ENCODE measurements at places on chromosomes 11 and 22.
A peak's percentile ranks its signal among the peaks of the same experiment; 100 is the strongest.

- DNase-seq, result no peak
These were observed 32.1 kb upstream of the PAK1 start for GRCh38 chr11:77505956-77506355.

DNA sequence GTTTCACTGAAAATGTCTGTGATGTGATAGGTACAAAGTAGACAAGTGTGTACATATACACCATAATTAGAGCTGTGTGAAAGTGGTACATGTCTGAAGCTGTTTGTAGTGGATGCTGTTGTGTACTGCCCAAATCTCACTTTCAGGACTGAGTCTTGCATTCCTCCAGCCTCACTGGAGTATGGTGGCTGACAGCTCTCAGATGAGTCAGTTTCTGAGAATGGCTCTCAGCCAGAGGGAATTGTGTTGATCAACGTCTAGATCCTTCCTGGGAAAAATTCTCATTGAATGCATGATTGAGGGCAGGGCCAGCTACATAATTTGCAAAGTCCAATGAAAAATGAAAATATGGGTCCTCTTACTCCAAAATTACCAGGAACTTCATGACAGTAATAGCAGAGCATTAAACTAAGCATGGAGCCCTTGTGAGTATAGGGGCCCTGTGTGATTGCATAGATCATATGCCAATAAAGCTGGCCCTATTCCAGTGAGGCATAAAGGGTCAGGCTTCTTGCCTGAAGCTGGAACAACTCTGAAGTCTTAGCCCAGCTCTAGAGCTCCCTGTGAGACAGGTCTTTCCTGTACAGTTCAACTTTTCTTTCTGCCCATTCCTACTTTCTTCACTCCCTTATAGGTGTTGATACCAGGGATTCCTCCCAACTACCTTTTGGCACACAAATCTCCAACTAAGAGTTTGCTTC lies 10.8 kb upstream of the CYP2R1 start:
- DNase-seq, result no peak

DNA sequence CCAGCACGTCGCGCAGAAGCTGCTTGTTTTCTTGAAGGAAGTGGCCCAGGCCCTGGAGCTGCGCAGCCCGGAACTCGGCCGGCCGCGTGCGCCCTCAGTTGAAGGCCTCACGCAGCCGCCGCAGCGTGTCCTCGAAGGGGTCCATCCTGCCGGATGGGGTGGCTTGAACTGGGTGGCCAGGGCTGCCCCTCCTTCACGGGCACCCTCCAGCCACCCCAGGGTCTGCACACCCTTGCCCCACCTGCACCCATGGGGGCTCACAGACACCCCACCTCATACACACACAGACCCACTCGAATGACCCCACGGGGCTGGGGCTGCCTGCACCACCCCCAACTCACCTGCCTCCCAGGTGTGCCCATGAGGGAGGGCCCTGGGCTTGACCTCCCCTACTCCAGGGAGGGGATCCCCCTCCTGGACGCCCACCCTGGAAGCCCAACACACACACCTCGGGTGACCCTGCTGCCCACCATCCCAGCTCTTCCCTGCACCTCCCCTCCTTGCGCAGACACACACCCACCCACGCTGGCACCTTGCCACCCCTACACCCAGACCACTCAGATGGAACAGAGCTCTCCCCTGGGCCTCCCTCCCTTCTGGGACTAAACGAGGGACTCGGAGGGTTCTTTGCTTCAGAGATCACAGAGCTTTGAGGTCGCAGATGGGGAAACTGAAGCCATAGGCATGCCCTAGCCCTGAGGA lies 6.8 kb downstream of the ALDH3B2 start:
- DNase-seq, result no peak

- peak; percentile 65 for DNase-seq
These were observed 4.4 kb downstream of the INS start for GRCh38 chr11:2156416-2157182.

DNA sequence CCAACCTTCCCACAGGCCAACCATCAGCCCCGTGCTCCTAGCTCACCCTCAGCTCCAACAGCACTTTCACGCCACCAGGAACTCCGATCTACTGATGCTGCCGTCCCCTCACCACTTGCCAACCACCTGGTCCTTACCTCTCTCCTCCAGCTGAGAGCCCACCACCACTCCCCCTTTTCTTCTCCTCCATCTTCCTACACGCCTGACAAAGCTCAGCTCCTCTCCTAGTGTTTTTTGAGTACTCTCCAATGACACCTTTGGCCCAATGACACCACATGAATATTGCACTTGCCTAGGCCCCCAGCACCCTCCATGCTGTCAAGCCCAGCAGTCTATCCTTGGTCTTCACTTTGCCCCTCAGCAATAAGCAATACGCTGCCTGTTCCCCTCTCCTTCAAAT lies 30.7 kb downstream of the HIRA start:
- no peak for DNase-seq

- no peak for DNase-seq
These were observed 11.2 kb downstream of the SLC25A1 start for GRCh38 chr22:19167106-19167869.

DNA sequence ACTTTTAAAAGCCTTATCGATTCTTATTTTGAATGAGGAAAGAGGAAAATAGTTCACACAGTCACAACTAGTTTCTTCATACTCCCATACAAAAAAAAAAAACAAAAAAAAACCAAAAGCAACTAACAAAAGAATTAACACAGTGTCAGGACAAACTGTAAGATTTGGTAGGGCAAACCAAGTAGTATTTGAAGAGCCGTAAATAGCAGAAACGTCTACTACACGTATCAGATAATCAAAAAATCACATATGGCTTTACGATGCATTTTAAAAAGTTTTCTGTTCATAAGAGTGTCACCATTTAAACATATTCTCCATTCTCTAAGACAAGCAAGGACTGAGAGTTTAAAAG lies 2.3 kb downstream of the PICALM start:
- DNase-seq, result no peak

GRCh38 chr11:109929308-109929707 lies 163.9 kb upstream of the ZC3H12C start:
- DNase-seq, result no peak

- DNase-seq, result no peak
These were observed 91.1 kb upstream of the SORL1-AS1 start for GRCh38 chr11:121543836-121544380.

DNA sequence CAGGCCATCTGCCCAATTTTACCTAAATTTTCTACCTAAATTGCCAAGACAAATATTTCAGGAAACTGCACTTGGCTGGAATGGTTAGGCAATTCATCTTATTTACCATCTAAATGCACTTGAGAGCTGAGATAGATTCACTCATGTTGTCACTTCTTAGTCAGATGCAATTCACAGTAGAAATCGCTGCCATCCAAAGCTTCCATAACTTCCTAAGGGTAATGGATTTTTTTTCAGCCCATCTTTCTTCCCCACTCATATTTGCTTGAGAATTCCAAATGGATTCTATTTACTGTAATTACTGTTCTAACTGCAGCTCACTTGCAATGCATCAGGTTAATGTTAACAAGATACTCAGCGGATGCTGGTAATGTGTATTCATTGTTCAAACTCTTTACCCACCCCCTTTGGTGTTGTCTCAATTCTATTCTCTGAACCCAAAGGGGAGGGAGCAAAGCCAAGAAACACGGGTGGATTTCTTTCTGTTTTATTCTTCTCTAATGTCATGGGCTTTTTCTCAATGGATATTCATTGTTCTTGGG lies 96.0 kb downstream of the TENM4 start:
- no peak for DNase-seq

GRCh38 chr22:28239941-28240340 lies 320.9 kb upstream of the PITPNB start:
- DNase-seq, result no peak

GRCh38 chr11:43574949-43575912 lies 105.3 kb upstream of the HSD17B12 start:
- DNase-seq, result no peak

DNA sequence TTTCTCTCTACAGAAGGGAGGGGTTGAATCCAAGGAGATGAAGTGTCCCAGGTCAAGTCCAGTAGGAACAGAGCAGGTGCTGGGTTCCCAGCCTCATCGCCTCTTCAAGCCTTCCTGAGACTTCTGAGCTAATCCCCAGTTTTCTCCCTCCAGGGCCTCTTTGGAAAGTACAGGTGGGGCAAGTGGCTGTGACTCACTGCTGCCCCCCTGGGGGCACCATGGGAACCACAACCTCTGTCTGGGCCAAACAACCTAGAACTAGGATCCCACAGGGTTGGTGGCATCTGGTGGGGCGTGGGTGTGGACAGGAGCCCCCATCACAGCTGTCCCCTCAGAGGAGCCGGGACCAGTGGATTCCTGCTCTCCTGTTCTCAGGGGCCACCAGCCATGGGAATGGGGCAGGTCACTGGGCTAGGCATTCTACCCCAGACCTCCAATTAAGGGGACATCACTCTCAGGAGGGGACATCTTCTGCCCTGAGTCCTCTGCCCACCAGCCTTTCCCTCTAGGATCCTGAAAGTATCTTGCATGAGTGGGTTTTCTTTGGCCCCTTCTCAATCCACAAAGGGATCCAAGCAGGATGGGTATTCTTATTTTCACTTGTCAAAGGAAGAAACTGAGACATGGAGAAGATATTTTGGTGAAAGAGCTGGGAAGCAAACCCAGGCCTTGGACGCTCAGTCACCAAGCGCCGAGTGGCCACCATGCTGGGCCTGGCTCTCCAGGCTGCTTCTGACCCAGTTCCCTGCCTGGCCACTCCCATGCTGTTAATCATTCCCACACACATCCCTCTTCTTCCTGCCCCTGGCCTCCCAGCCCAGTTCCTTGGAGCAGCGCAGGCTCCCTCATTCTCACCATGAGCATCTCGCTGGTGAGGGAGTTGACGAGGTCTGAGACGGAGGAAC lies 23.8 kb downstream of the LRRC10B start:
- peak; percentile 37 for DNase-seq

DNA sequence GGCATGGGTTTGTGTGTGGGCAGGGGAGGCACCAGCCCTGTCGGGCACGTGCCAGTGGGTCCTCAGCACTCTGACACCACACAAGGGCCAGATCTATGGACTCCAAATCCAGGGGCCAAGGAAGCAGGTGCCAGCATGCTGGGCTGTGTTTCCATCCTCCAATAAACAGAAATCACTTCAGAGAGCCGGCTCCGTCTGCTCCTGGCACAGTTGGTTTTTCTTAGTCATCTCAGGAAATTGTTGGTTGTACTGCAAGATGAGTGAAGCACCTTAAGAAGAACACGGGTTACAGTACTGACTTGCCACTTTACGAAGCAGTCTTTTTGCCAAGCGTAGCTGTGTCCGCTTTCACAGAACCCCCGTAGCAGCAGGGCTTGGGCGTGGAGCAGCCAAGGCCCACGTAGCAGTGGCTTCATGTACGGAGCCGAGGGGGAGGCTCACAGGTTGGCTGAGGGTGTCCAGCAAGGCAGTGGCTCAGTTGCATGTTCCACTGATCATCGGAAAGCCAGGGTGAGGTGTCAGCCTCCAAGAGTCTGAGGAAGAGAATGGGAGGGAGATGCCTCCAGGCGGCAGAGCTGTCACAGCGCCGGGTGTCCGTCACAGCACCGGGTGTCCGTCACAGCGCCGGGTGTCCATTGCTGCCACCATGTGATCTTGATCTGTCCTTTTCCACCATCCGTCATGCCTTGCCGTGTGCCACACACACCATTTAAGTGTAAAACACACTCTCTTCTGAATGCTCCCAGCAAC lies 314.9 kb downstream of the CTTN start:
- no peak for DNase-seq

- DNase-seq, result no peak
These were observed 72.8 kb downstream of the PPP2R1B start for GRCh38 chr11:111693224-111693937.

GRCh38 chr22:27212617-27213177 lies 555.3 kb downstream of the MIAT start:
- no peak for DNase-seq

GRCh38 chr11:26719289-26719973 lies 2.4 kb downstream of the SLC5A12 start:
- no peak for DNase-seq

GRCh38 chr11:125315079-125315740 lies 150.7 kb downstream of the PKNOX2 start:
- no peak for DNase-seq

DNA sequence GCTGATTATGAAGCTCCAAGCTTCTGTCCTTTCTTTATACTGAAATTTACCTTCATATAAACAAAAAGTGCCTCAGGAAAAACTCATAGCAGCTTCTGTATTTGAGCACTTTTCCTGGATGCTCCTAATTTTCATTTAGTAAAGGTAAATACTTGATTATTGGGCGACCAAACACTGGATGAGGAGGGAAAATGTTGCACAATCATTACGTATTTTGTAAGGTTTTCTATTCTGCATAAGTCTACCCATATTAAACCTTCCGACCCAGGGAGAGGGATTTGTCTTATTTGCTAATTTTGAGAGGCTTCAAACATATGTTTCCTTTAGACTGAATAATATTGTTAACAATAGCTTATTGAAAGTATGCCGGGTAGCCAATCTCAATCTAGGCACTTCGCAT lies 4.3 kb upstream of the SLC6A5 start:
- no peak for DNase-seq

- no peak for DNase-seq
These were observed 7.5 kb downstream of the ZC3H12C start for GRCh38 chr11:110100476-110101240.

- no peak for DNase-seq
These were observed 34.1 kb downstream of the CHRDL2 start for GRCh38 chr11:74696939-74697675.
